ENCODE measurements at places on chromosomes 4 and X.
A peak's percentile ranks its signal among the peaks of the same experiment; 100 is the strongest.

GRCh38 chr4:98568941-98569663 lies 89.3 kb downstream of the TSPAN5 start:
- DNase-seq, result no peak

DNA sequence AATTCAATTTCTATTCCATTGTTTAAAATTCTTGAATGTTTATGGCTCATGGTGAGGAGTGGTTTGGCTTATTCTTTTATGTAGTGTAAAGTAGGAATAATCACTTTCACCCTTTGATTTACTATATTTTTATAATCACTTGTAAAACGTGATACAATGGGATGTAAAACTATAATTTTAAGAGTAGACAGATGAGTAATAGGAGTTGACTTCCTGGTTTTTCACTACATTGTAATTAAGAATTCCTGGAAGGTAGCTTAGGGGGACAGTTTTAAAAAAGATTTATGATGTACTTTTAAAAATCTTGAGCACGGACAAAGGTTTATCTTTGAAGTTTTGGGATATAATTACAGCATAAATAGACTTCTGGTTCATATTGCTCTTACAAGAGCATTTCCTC lies 65.3 kb downstream of the PDGFC start:
- no peak for DNase-seq

DNA sequence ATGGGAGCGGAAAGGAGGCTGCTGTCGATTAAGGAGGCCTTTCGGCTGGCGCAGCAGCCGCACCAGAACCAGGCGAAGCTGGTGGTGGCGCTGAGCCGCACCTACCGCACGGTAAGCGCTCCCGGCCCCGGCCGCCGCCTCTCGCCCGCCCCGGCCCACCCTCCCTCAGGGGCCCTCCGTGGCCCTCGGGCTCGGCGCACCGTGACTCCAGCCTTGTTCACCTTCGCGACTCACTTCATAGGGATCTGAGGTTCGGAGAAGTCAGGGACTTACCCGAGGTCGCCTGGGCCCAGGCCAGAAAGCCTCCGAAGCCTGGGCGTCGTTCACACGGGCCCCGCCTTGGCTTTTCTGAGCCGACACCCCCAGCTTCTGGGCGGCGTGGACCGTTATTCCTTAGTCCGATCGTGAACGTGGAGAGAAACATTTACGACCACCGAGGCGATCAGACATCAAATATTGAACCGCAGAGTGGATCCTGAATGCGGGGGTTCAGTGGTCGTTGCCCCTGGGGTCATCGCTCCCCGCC lies 362 bp downstream of the NCAPG start:
- DNase-seq, result no peak

GRCh38 chr4:29710519-29710918 lies 1009.6 kb upstream of the PCDH7 start:
- no peak for DNase-seq

DNA sequence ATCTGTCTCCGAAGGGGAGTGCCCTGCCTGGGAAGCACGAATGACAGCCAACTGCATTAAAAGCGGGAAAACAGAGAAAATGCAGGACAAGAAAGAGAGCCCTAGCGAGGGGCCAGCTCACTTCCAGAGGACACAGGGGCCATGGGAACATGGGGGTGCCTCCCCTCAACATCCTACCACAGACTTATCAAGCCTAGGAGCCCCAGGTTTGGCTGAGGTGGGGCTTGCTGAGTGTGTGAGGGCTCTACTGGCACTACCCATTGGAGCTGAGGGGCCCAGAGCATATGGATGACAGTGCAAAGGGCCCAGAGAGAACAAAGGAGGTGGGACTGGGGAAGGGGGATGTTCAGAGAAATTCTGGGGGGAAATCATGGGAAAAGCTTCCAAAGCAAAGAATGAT lies 101.8 kb downstream of the PJA1 start:
- DNase-seq, result no peak

DNA sequence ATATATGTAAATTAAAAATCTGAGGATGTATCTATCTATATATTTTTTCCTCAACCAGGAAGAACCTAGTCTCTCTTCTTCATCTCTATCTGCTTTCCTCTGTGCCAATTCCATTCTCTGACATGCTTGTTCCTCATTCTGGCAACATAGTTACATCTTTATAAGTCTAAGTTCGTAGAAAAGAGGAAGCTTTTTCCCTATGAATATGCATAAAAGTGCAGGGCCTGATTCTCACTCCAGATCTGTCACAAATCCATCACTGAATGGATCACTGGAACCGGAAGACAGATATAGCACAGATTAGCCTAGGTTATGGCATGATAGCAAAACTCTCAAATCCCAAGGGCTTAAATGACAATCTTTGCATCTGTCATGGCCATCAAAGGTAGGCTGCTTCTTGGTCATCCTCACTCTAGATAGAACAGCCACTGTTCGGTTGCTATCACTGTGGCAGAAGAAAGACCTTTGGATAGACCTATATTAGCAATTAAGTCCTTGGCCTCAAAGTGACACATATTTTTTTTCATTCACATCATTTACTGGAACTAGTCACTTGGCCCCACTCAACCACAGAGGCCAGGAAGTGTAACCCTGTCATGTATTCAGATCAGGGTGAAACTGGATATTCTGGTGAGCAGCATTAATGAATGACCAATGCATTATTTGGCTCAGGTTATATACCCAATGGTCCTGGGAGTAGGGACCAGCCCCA lies 22.2 kb downstream of the DTHD1 start:
- DNase-seq, result no peak

DNA sequence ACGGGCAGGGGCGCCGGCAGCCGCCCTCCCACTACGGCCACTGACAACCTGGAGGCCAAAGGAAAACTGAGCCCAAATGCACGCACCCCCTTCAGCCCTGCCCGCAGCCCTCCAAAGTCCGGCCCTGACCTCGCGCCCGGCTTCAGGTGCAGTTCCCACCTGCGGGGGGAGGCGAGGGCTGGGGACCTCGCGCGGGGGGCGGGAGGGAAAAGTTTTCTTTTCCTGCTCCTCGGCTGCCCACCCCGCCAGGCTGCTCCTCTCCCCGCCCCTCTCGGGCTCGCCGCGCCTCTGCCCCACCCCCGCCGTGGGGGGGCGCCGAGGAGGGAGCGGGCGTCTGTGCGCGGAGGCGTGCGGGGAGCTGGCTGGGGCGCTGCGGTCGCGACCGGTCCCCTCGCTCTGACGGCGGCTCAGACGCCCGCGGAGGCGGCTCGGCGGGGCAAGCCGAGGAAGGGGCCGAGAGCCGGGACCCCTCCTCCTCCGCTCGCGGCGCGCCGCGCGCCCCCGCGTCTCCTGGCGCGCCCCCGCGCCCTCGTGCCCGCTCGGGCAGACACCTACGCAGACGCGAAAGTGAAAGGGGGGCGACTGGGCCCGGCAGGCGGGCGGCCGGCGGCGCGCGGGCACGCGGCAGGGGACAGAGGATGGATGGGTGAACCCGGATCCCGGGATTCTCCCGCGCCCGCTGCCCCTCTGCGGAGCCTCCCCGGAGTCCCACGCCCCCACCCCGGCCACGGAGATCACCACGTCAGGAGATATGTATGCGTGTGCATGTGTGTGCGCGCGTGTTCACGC lies 3.1 kb upstream of the NR3C2 start:
- peak; percentile 85 for DNase-seq

Data from CD4-positive, alpha-beta memory T cell (primary cell).